GM23248 (cell line): ENCODE measurements at places on chromosomes 3 and 15. TPM values are rescaled to one million over a fixed set of nuclear protein-coding genes. Genes with fewer than 3 reads are reported as not detected.
A peak's percentile ranks its signal among the peaks of the same experiment; 100 is the strongest.

DNA sequence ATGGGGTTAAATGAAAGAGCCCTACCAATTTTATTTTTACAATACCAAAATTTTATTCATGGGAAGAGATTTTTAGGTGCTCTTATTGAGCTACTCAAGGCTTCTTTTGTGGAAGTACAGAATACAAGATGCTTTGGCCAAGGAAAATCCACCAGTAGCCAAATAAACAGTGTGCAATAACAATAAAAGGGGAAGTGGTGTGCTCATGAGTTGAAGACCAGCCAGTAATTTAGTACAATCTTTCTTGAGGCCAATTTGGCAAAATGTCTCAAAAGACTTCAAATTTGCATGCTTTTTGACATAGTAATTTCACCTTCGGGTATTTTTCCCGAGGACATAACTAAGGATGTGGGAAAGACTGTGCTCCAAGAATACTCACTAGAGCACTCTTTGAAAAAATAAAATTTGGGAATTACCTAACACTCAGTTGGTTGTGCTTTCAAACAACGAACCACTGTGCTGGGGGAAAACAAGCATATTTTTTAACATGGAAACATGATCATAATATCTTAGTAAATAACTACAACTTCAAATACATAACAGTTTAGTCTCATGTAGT, 294.0 kb downstream of the DIPK2A start:
- H3K27ac ChIP-seq: no peak overlapping the region
- no peaks in the 10 kb centered on the region for H3K4me1 ChIP-seq
- no peaks in the 10 kb centered on the region for H3K27me3 ChIP-seq

DNA sequence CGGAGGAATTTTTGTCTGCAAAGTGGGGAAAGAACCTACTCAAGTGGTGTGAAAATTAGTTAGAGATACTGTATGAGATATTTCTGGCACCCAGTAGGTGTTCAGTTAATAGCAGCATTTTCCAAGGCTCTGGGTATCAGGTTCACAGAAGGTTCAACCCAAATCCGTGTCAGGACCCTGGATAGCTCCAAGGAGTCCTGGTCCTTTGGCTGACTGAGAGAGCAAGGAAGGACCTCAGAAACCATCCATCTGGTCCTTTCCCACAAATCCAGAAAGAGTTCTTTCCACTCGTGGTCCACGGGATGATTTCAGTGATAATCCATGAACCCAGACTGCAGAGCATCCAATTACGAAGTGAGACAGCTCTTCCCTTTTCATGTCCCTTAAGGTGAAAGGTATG, 51.4 kb downstream of the SLC6A11 start:
- H3K4me1 ChIP-seq: no peaks in the 10 kb centered on the region
- DNase-seq: peak; percentile 34
- no peaks in the 10 kb centered on the region for H3K27me3 ChIP-seq
- H3K36me3 ChIP-seq: no peaks in the 10 kb centered on the region

- no peak overlapping the region for H3K4me3 ChIP-seq
- no peak for DNase-seq
- H3K36me3 ChIP-seq: no peaks in the 10 kb centered on the region
- no peak overlapping the region for H3K27ac ChIP-seq
Observed at GRCh38 chr3:76501315-76501714, 538.6 kb upstream of the ROBO2 start.

DNA sequence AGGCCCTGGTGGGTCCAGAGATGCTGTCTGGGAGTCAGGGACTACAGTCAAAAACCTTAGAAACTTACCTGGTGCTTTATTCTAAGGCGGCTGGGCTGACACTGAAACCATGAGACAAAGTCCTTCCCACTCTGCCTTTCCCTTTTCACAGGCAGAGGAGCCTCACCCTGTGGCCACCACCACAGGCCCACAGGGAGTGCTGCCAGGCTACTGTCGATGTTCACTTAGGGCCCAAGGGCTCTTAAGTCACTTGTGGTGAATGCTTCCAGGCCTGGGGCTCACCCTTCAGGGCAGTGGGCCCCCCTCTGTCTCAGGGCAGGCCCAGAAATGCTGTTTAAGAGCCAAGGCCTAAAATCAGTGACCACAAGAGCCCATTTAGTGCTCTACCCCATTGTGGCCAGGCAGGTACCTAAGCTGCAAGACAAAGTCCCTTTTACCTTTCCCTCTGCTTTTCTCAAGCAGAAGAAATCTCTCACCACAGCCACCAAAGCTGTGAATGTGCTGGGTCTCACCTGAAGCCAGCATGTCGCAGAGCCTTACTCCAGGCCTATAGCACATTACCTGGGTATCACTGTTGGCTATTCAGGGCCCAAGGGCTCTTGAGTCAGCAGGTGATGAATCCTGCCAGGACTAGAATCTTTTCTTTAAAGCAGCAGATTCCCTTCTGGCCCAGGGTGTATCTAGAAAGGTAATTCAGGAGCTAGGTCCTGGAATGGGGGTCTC, 39.5 kb upstream of the GOLGA6B start:
- no peaks in the 10 kb centered on the region for H3K4me1 ChIP-seq
- H3K27ac ChIP-seq: no peak overlapping the region
- DNase-seq: no peak

- no peak overlapping the region for H3K27ac ChIP-seq
- DNase-seq: no peak
- H3K4me3 ChIP-seq: no peak overlapping the region
- no peaks in the 10 kb centered on the region for H3K27me3 ChIP-seq
- H3K4me1 ChIP-seq: no peaks in the 10 kb centered on the region
Observed at GRCh38 chr15:51062736-51063135, 32.0 kb downstream of the TNFAIP8L3 start.

DNA sequence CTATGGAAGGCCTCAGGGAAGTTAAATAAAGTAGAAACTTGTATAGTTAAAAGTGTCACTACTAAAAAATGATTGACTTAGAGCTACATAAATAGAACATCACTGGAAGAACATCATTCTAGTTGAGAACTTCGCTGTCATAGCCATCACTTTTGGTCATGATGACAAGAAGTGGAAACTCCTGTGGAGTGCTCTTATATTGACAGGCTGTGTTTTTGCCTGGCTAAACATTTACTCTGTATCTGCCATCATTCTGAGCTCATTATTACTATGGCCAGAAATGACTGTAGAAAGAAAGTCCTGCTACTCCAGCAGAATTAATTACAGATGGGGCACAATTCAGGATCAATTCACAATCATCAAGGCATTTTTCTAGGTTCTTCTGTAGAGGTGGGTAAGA, 165.1 kb upstream of the GOLIM4 start:
- no peaks in the 10 kb centered on the region for H3K4me1 ChIP-seq
- H3K4me3 ChIP-seq: no peak overlapping the region
- H3K36me3 ChIP-seq: no peaks in the 10 kb centered on the region
- no peak for DNase-seq
- no peak overlapping the region for H3K27ac ChIP-seq
- H3K27me3 ChIP-seq: no peaks in the 10 kb centered on the region; the same call in none of the 2 replicates

GRCh38 chr15:48318131-48318530, 13.1 kb upstream of the DUT start:
- H3K27ac ChIP-seq: no peak overlapping the region
- H3K27me3 ChIP-seq: no peaks in the 10 kb centered on the region
- no peak for DNase-seq
- no peaks in the 10 kb centered on the region for H3K4me1 ChIP-seq
- H3K36me3 ChIP-seq: no peaks in the 10 kb centered on the region
- H3K4me3 ChIP-seq: no peak overlapping the region

DNA sequence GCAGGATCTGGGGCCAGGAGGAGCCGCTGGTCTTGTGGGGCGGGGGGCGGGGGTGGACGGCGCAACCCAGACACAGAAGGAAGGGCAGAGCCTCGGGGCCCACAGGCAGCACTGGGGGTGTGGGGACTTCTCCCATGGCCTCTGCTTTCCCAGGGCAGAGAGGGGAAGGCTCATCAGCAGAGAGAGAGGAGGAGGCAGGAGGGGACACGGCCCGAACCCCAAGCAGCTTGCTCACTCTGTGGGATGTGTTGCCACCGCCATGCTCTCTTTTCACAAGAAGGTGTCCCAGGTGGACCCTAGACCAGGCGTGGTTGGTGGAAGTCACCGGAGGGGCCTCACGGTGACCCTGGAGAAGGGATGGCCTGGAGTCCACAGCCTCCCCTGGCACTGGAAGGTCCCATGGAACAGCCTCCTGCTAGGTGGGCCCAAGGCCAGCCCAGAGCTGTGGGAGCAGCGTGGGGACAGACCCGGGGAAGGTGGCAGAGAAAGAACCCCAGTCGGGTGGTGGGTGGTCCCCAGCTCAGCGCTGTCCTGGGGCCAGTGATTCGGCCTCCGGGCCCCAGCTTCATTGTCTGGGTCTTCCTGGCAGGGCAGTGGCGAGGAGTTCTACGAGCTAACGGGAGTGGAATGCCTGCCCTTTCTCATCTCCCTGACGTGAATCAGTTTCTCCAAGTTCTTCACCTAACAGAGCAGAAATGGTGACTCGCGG, 46.8 kb upstream of the PCSK6 start:
- no peak overlapping the region for H3K27ac ChIP-seq
- no peaks in the 10 kb centered on the region for H3K4me1 ChIP-seq
- H3K36me3 ChIP-seq: no peaks in the 10 kb centered on the region
- no peaks in the 10 kb centered on the region; the same call in 1 of the 2 replicates for H3K27me3 ChIP-seq

- no peaks in the 10 kb centered on the region for H3K36me3 ChIP-seq
- H3K27me3 ChIP-seq: peaks cover 32% of the 10 kb centered on the region
- no peak overlapping the region for H3K27ac ChIP-seq
- no peak overlapping the region for H3K4me3 ChIP-seq
- no peak for DNase-seq
Observed at GRCh38 chr3:123439806-123440580, 8.9 kb downstream of the ADCY5 start.

DNA sequence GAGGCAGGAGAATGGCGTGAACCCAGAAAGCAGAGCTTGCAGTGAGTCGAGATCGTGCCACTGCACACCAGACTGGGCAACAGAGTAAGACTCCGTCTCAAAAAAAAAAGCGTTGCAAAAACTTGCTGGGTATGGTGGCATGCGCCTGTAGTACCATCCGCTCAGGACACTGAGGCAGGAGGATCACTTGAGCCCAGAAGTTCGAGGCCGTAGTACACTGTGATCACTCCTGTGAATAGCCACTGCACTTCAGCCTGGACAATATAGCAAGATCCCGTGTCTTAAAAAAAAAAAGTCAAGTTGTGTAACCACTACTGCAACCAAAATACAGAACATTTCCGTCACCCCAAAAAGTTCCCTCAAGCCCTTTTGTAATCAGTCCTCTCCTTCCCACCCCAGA, 1.5 kb downstream of the ARPC4 start:
- peak overlapping the region; percentile 99; the same call in 1 of the 2 replicates for H3K4me3 ChIP-seq
- H3K27me3 ChIP-seq: no peaks in the 10 kb centered on the region
- no peak for DNase-seq
- H3K4me1 ChIP-seq: peaks cover 13% of the 10 kb centered on the region

GRCh38 chr3:30795176-30795575, 99.3 kb downstream of the GADL1 start:
- no peak overlapping the region for H3K27ac ChIP-seq
- H3K27me3 ChIP-seq: no peaks in the 10 kb centered on the region
- no peak overlapping the region for H3K4me3 ChIP-seq
- no peak for DNase-seq

GRCh38 chr3:46065750-46066256, 38.5 kb upstream of the XCR1 start:
- H3K36me3 ChIP-seq: no peaks in the 10 kb centered on the region
- H3K4me3 ChIP-seq: no peak overlapping the region
- peaks cover 48% of the 10 kb centered on the region for H3K27me3 ChIP-seq

Gene CACNA2D3
- total RNA-seq: under 0.01 and 0.43 TPM in 2 replicates

Gene COL7A1
- 27.9 and 33.6 TPM in 2 replicates for total RNA-seq

Gene GOLGA8H
- total RNA-seq: not detected in 2 replicates

Gene DUSP7
- total RNA-seq: 12.4 and 17.7 TPM in 2 replicates

Gene NCK1
- total RNA-seq: 42.4 and 42.6 TPM in 2 replicates

Gene ONECUT1
- not detected in 2 replicates for total RNA-seq
